ENCODE measurements at places on chromosomes 13 and 19. TPM values are rescaled to one million over a fixed set of nuclear protein-coding genes. Genes with fewer than 3 reads are reported as not detected.
A peak's percentile ranks its signal among the peaks of the same experiment; 100 is the strongest.

GRCh38 chr19:54026656-54027055 lies 35.2 kb downstream of the CACNG6 start:
- no peak for DNase-seq

GRCh38 chr13:97953376-97953970 lies at the start of gene IPO5:
TSS of gene IPO5 (plus strand) at chr13:97953675. CDS start at chr13:97976697, 23,022 bp downstream.
- no peak for DNase-seq

DNA sequence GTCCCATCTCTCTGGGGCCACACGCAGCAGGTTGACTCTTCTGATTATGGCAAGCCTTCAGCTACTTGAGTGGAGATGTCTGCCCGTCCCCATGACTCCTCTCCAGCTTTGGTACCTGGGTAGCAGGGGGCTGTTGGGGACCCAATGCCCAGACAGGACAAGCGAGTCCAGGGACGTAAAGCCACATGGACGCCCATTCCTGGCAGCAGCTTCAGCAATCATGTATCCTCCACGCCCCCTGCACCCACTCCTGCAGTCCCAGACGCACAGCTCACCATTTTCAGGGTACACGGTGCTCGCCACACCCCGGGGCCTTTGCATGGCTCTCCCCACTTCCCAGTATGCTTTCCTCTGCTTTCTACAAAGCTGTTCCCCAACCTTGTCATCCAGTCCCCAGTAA lies 22.0 kb upstream of the VSTM2B start:
- no peak for DNase-seq

DNA sequence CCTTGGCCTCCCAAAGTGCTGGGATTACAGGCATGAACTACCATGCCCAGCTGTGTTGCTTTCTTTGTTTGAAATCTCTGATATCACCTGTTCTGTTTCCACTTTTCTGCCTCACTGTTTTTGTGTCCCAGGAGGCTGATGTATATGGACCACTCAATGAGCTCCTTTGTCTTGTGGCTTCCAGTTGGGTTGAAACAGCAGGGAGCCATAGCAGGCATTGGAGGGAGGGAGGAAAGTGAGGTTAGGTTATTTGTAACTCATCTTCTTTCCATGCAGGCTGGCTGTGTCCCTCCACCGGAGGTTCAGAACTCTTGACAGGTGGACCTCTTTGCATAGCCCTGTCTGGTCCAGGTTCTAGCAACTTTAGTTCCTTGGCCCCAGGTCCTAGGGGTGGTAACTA lies 6.1 kb upstream of the CYP4F22 start:
- DNase-seq = no peak

DNA sequence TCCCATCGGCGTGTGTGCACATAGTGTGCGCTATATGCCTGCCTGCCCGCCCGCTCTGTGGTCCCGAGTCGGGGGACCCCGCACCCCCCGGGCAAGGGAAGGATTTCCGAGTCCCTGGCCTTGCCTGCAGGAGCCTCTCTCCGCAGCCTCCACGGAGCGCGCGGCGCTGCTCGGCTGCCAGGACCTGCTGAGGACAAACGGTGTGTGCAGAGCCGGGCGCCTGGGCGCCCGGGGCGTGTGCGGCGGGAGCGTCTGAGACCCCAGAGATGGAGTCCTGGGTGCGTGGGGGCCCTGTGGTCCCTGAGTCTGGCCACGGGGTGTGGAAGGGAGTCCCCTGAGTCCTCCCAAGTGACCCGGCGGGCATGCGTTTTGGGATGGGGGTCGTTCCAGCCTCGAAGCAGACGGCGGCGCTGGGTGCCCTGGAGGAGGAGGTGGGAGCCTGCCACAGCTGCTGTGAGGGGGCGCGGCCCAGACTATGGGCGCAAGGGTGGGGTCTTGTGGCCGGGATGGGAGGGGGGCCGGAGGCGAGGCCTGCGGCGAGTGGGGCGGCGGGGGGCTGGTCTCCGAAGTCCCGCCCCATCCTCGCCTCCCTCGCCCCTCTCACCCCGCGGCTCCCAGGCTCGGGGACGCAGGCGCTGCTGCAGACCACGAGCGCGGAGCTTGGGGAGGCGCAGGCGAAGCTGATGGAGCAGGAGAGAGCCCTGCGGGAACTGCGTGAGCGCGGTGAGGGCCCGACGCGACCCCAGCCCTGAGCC lies 25.3 kb downstream of the CLEC4M start:
- no peak for DNase-seq

- DNase-seq = peak; percentile 58
Measured at GRCh38 chr13:37656247-37656940, 57.8 kb upstream of the POSTN start.

- DNase-seq = no peak
Measured at GRCh38 chr13:32309312-32310133, 5.6 kb downstream of the ZAR1L start.

DNA sequence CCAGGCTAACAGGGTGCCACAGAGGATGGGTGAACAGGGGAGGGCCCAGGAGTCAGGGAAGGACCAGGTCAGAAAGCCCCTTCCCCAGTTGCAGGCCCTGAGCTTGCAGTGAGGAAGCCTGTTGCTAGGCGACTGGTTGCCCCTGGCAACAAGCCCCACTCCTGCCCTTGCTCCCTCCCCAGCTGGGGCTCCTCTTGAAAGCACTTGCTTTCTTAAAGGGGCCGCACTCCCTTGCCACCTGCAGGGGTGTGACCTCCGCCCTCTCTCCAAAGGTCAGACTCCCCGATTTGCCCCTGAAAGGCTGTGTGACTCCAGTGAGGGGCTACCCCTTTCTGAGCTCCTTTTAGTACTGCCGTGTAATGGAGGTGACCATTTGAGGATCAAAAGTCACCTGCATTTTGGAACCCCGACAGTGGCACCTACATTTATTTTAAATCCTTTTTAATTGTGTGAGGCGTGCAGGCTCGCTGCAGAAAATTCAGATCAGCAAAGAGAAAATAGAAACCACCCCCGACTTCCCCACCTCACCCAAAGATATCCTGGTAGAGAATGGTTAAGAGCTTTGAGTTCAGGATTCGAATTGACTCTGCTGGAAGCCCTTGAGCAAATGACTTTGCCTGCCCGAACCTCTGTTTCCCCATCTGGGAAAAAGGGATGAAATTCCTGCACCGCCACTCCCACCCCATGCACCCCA lies 4.8 kb downstream of the FCHO1 start:
- DNase-seq = peak; percentile 40

DNA sequence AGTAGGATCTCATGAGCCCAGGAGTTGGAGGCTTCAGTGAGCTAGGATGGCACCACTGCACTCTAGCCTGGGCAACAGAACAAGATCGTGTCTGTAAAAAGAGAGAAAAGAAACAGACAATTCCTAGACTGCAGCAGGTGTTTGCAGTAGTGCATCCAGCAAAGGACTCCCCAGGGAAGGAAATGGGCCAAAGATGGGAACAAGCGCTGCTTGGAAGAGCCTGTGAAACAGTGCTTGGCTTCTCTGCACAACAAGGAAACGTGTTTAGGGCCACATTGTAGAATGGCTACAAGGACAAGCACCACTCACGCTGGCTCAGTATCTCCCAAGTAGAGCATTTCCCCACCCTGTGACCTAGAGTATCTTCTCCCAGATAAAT lies 35.5 kb upstream of the LDLR start:
- DNase-seq = no peak

DNA sequence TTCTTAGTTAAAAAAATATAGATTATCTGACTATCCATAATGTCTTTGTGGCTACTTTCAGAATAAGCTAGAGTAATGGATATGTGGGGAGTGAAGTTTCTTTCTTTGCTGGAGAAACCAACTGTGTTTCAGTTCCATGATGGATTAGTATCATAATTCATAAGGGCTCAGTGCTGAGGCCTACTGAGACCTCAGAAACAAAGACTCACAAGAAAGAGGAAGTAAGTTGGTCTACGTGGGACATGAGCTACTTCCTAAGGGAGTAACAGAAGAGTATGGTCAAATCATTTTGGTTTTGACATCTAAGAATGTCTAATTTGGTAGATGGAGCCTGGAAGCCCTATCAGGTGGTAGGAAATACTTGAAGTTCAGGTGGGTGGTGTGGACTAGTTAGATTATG lies 99.0 kb upstream of the HTR2A start:
- DNase-seq = no peak

- no peak for DNase-seq
Measured at GRCh38 chr19:30518965-30519606, 146.9 kb downstream of the ZNF536 start.

DNA sequence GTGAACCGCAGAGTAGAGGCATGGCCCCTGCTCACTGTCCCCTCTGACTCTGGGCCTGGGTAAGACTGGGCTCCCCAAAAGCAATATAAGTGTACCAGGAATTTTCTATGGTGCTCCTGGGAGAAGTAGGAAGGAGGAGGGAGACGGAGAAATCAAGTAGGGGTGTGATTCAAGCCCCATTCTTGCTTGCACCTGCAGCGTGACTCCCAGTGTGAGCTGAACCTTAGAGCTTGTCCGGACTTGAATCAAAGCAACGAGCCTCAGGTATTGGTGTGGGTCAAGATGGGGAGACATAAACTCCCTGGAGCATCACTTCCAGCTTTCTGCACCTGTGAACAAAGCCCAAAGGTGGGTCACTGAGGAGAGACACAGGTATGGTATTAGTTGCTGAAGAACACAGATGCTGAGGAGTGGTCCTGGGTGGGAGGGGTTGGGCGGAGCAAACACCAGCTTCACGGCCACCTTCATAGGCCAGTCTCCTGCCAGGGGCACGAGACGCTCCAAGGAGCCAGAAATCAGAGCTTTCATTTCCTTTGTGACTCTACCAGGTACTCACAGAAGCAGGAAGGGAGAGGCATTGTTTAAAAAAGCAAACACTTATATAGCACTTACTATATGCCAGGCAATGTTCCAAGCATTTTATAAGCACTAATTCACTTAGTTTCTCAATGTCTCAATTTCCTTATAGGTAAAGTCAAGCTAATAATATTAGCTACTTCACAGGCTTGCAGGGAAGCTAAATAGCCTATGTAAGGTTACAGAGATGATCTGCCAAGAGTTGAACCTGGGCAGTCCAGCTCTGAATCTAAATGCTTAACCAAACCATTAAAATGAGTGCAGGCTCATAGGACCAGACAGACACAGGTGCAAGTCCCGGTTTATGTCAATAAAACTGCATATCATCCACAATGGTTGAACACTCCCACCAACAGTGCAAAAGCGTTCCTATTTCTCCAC lies 775.3 kb downstream of the UQCRFS1 start:
- DNase-seq = no peak

GRCh38 chr13:106701771-106702341 lies 133.9 kb upstream of the ARGLU1 start:
- DNase-seq = peak; percentile 53

- DNase-seq = peak; percentile 28
Measured at GRCh38 chr13:72808917-72809500, 27.1 kb downstream of the PIBF1 start.

DNA sequence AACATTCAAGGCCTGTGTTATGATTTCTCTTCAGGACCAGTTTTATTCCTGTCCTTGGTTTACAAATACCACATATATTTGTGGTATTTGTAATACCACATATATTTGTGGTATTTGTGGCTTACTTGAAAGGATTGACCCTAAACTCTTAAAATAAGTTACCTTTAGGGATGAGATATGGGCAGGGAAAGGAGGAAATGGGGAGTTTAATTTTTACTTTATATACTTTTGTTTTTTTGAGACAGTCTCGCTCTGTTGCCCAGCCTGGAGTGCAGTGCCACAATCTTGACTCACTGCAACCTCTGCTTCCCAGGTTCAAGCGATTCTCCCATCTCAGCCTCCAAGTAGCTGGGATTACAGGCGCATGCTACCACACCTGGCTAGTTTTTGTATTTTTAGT lies 2.3 kb upstream of the TGDS start:
- DNase-seq = no peak

- DNase-seq = peak; percentile 40
Measured at GRCh38 chr19:50020481-50020880, 4.7 kb downstream of the VRK3 start.

DNA sequence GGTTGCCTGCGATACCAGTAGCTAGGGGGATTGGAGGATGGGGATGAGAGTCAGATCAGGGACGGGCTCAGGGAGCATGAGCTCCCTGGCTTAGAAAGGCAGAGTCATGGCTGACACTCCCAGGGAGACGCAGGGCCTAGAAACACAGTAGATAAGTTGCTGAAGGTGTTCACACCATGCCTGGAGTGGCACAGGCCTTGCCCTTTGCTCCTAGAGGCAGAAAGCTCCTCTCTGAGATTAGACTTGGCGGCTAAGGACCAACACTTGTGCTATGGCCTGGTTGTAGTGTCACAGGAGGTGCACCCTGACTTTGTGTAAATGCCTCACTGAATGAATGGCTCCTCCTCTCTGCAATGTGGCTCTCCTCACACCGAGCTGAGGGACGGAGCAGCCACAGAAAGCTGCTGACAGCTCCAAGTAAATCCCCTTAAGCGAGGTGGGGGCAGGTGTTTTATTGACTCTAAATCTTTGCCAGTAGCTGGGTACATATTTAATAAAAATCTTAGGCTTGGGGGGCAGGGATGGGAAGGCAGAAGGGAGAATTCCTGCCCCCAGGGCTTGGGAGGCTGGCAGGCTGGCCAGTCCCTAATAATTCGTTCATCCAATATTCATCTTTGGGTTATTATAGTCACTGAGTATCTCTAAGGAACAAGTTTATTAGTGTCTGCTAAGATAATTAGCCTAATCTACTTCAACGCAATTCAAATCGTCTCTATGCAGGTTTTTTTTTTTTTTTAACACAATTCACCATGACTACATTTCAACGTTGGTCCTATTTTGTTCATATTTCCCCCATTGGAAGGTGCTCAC lies 54.9 kb downstream of the SIAH3 start:
- no peak for DNase-seq

GRCh38 chr13:22276616-22277015 lies 605.7 kb downstream of the FGF9 start:
- DNase-seq = no peak

GRCh38 chr19:47512948-47513319 lies 1.9 kb downstream of the NAPA start:
- no peak for DNase-seq

GRCh38 chr19:12985049-12985776 lies 10.1 kb upstream of the NFIX start:
- peak; percentile 28 for DNase-seq

DNA sequence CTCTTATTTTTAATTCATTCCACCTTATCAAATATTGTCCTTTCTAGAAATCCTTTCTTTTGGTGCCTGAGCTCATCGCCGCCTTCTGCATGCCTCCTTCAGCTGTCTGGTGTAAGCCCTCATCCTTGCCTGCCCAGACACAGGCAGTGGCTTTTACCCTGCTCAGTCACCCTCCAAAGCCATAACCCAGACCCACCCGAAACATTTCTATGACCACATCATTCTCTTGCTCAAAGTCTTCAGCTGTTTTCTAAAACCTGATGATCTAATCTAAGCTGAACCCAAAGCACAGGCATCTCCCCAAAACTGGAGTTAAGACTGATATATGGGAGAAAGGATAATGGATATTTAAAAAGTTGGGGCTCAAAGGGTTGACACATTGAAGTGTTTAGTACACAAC lies 753.7 kb upstream of the SGCG start:
- no peak for DNase-seq

GRCh38 chr19:49315111-49315510 lies 9.9 kb downstream of the SLC6A16 start:
- DNase-seq = peak; percentile 50

- no peak for DNase-seq
Measured at GRCh38 chr19:5882421-5882968, 12.2 kb upstream of the FUT5 start.

The ATP1A3 gene
- 0.05 TPM for total RNA-seq

The RAB3D gene
- total RNA-seq = 55.6 TPM

The TUBB4A gene
- not detected for total RNA-seq

The CLEC17A gene
- not detected for total RNA-seq

The ZNF823 gene
- 11.7 TPM for total RNA-seq

The WDR18 gene
- 83.3 TPM for total RNA-seq

The RASAL3 gene
- 24.8 TPM for total RNA-seq

The CGB8 gene
- not detected for total RNA-seq

The ODAD3 gene
- total RNA-seq = 0.05 TPM

The CGB2 gene
- total RNA-seq = not detected

The N4BP2L1 gene
- total RNA-seq = 13.8 TPM

The ZNF709 gene
- total RNA-seq = 3.5 TPM

Data from dermis blood vessel endothelial cell (primary cell).